ENCODE measurements at places on chromosomes 5 and 9.

- DNase-seq, result no peak
Observed at GRCh38 chr9:2138646-2139045, 123.5 kb downstream of the SMARCA2 start.

DNA sequence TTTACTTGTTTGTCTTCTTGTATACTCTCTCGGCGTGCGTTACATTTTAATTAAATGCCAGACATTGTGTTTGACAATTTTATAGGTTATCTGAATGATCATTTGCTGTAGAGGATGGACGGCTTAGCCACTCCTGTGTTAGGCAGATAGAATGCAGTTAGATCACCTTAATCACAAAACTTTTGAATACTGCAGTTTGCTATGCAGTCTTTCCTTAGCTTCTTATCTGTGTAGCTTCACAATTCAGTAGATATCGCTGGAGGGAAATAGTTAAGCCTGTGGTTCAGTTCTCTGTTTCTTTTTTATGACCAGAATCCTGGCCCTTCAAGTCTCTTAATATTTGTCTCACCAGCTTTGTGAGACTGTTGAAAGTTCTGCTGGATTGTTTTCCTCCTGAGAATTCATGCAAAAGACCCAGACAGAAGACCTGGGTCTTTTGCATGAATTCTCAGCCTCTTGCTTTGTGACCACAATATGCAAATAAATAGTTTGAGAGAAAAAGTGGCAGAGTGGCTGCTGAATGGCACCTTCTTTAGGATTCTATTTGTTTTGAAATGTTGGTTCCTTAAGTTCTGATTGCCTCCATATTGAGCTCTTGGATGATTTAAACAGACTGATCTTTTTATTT is 40.2 kb downstream of the RASA1 start:
- DNase-seq, result no peak

DNA sequence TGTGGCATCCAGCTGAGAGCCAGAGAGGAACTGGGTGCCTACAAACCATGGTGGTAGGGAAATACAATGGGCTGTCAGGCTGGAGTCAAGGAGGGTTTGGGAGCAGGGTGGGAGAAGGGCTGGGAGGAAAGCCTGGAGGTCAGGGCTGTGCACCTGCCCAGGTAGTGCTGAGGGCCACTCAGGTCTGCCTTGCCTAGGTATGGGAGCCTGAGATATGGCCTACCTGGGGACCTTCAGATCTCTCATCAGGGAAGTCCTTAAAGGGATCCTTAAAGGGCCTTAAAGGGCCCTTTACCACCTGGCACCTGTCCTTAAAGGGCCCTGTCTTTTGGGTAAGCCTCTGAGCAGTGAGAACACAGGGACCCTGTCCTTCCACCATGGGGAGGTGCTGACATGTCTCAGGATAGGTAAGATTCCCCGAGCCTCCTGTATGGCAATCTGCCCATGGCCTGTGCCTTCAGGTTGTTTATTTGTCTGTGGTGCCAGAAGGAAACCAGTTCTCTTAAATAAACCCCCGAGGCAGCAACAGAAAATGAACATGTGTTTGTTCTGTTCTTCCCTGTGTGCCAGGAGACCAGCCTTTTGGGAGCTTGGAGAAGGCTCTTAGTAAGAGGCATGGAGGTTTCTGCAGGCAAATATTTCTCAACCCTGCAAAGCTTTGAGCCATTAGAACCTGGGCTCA is 23.3 kb downstream of the SLC25A48 start:
- no peak for DNase-seq

- no peak for DNase-seq
Observed at GRCh38 chr5:1003296-1003937, 5.2 kb upstream of the NKD2 start.

DNA sequence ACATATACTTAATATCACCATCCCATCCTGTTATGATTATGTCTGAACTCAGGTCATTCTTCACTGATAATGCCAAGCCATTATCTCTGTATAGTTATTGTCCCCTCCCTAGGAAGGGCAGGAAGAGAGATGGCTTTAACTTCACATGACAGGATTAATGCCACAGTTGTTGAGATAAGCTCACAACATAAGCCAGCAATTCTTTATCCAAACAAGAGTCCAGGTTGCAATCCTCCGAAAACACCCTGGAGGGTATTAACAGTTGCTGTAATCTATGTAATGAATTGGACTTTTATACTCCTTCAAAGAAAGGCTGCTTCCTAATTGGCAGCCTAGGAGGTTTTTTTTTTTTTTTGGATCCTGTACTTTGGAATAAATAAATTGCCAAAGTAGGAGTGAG is 779.4 kb downstream of the SEMA5A start:
- DNase-seq, result no peak

DNA sequence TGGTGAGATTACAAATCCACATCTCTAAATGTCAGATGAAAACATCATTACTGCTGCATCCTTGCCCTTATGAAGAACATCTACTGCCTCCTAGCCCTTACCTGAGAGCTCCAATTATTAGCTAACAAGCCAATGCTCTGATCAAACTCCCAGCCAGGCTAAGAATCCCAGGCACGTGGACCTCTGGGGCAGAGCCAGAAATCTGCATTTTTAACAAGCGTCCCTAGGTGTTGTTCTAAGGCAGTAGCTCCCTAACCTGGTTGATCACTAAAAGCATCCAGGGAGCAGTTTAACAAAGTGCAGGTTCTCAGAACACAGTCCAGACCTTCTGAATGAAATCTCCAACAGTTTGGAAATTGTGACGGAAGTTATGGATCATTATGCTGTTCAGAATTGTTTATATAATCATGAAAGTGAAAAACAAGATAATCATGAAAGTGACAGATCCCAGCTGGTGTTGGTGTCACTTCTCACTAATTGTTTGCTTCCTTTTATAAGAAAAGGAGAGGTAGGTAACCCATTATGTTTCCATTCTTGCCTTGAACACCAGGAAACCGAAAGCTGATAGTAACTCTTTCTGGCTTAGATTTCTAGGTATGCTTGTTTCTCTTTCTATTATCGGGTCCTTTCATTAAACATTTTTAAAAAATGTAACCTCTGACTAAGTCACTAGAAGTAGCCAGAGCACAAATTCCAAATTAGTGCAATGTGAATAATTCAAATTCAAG is 216.5 kb upstream of the NR4A3 start:
- DNase-seq, result no peak

GRCh38 chr5:135329913-135330797 is 68.9 kb downstream of the MACROH2A1 start:
- no peak for DNase-seq

GRCh38 chr5:143402553-143403333 is 743 bp downstream of the NR3C1 start:
- no peak for DNase-seq

DNA sequence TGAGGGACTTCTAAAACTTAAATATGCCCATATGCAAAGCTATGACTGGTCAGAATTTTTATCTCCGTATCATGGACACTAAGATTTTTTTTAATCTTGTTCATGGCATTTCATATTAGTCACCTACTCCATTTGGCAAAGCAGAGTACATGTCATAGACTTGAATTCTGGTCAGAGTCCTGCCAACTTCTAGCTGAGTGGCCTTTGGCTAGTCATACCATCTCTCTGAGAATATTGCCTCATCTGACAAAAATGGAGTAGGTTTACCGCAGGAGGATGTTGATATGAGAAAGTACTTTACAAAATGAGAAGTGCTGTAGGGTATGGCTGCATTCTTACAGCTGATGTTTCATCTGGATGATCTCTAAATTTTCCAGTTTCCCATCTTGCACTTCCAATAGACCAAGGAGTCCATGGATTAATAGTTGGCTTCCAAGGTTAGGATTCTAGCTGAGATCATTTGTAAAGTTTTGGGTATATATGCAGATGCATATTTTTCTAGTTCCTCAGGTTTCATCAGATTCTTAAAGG is 150.8 kb upstream of the NR3C1 start:
- peak; percentile 96 for DNase-seq

DNA sequence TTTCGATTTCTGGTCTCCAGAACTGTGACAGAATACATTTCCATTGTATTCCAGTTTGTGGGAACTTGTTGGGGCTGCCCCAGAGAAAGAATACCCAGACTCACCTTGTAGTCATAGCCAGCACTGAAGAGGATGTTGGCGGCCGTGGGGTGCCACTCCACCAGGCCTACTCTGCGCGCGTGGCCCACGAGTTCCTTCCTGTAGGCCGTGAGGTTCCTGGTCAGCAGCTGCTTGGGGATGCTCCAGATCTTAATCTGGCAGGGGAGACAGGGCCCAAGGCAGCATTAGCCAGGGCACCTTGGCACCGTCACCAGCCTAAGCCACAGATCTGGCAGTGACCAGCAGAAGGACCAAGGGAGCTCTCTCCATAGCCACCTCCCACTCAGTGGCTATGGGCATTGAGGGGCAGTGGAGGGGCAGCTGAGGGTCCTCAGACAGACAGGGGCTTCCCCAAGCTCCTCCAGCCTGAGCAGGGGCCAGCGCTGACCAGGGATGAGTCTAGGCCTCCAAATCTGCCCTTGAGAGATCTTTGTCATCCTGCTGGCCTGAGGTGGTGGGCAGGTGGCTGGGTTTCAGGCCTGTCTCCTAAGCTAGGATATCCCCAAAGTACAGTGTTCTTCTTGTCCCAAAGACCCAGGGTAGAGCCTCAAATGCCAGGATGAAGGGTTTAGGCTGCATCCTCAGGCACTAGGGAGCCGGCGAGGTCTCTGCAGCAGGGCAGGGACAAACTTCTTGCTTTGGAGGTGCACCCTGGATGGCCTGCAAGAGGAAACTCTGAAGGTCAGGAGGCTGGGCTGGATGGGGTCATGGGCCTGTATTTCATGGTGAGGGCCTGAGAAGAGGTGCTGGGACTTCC is 15.9 kb upstream of the TRIM14 start:
- no peak for DNase-seq

- peak; percentile 61 for DNase-seq
Observed at GRCh38 chr9:96500696-96501632, 51.0 kb downstream of the HABP4 start.

- no peak for DNase-seq
Observed at GRCh38 chr5:179235416-179236400, 109.6 kb downstream of the ADAMTS2 start.

- no peak for DNase-seq
Observed at GRCh38 chr9:134461426-134461982, 135.2 kb downstream of the RXRA start.

- no peak for DNase-seq
Observed at GRCh38 chr9:126116351-126117157, 210.1 kb upstream of the MVB12B start.

GRCh38 chr5:9513827-9514226 is 32.0 kb downstream of the SEMA5A start:
- peak; percentile 38 for DNase-seq

DNA sequence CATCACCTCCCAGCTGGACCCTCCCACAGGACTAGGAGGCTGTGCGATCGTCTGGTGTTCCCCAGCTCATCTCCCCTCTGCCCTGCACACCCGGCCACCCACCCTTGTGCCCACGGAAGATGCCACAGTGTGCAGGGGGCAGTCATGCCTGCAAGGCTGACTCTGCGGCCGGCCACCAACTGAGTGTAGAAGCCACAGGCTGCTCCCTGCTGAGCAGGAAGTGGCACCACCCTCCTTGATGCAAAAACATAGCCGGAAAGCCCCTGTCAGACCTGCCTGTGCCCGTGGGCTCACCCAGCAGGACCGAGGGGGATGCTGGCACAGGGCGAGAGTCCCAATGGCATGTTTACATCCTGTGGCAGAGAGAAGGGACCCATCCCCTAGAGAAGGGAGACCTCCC is 40.3 kb upstream of the SLC12A7 start:
- DNase-seq, result no peak

DNA sequence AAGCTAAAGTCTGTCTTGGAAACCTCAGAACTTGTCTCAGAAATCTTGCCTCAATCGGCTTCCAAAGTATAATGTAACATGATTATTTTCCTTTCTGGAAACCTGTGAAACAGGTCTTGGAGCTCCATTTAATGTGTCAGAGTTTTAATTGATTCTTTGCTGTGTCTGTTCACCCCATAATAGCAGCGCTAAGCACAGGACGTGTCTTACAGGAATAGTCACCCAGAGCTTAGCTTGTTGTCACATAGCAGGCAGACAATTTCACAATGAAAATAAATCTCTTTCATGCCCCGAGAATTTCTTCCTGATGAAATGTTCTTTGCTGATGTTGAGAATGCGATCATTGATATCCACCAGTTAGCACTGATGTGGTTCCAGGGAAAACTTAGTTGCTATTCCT is 40.2 kb upstream of the PTPN3 start:
- DNase-seq, result no peak

DNA sequence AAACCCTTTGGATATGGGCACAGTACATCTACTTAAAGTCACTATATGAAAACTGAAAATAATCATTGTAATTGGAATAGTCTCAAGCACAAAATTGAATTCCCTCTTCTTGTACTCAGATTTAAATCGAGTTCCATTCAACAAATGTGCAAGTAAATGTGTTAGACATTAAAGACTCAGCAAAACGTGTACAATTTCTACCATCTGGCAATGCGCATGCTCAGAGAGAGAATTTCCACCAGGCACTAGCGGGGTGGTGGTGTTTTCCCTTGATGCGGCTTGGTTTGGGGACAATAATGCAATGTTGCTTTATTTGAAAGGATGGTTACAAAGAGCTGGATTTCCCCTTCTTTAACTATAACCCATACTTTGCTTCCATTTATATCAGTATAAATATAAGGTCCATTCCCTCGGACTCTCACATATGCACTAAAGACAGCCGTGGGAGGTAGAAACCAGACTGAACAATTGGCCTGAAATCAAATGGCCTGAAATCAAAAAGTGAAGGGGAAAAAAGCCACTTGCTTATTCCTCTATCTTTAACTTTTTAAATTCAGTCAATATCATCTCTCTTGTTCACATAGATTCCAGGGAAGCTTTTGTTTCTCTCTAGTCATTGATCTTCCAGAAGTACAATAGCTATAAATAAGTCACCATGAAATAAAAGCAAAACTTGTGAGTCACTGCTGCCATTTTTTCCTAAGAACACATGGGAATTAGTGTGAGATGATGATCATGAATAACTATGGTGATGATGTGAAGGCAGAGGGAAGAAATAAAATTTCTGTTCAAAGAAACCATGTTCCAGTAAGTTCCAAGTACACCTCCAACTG is 59.2 kb downstream of the ADAMTS12 start:
- peak; percentile 62 for DNase-seq

DNA sequence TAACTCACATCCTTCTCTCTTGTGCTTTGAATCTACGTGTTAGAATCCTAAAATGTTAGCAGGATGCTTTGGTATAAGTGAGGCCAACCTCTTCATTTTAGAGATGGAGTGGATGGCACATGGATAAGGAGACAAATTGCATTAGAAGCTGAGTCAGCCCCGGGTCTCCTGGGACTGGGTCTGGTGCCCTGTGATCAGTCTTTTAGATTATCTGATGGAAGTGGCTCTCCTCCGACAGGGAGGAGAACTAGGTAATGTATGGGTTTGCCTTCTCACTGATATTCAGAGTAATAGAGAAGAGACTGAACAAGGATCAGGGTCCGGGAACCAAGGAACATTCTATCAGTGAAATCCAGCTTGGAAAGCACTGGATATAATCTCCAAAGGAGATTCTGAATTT is 74.9 kb upstream of the TNFSF8 start:
- no peak for DNase-seq
